Foreskin keratinocyte (primary cell): ENCODE measurements at places on chromosomes 5 and 9. TPM values are rescaled to one million over a fixed set of nuclear protein-coding genes. Genes with fewer than 3 reads are reported as not detected.

DNA sequence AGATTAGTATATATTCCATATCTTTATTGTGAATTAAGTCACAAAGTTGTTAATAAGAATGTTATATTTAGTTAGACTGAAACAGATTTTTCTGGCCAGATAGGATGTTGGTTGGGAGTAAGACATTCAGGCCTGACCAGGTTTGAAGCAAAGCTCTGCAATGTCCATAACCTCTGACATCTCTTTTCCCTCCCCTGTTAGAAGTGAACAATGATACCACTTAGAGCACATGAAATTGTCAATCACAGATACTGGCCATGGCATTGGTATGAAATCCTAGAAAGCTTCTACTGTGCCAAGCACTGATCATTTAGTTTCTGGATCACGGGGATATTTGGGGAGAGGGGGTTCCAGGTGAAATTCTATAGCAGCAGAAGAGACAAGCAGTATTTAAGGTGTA lies 1455.1 kb upstream of the CDH9 start:
- no peak for DNase-seq

- no peak for DNase-seq
Measured at GRCh38 chr5:136724161-136724560, 358.8 kb upstream of the TRPC7 start.

DNA sequence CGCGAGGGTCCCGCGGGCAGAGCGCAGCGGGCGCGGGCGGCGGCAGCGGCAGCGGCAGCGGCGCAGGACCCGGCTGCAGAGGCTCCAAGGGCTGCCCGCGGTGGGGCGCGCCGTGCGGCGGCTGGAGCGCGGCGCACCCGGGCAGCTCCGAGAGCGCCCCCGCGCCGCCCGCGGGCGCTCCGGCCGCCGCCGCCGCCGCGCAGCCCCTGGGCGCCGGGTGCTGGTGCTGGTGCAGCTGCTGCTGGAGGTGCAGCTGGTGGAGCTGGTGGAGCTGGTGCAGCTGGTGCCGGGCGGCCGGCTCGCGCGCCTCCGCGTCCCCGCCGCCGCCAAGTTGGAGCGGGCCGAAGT lies 644 bp downstream of the IER5L start:
- no peak for DNase-seq

DNA sequence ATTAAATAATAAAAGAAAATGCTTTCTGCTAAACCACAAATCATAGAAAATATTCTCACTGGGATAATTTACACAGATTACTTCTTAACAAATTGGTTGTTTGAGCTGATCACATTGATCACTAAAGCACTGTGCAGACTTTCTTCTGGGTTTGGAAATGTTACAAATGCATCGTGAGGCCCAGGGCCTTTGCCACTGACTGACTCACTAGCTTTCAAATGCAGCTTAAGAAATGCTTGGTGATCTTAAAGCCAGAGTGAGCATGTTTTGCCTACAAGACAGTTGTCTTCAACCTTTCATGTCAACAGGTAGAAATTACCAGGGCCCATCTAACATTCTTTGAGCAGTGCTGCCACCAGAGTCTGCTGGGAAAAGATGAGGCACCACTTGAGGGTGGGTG lies 252.3 kb upstream of the ADRA1B start:
- no peak for DNase-seq

DNA sequence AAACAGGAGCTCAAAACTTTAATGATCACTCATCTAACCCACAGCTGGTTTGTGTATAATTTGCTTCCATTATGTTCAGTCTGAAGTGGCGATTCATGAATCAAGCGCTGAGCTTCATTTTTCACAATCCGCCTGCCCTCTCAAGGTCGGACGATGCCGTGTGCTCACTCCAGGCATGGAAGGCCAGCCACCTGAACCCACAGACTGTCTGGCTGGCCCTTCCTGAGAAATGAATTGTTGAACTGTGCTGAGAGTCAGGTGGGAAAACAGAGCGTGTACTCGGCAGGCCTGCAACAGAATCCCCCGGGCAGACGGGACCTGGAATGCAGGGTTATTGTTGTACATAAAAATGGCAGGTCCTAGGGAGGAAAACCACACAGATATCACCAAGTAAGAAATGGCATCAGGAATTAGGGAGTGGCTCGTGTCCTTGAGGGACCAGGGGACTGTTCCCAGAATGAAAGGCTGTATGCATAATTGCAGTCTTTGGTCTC lies 375.7 kb downstream of the IRX2 start:
- DNase-seq = no peak

- DNase-seq = no peak
Measured at GRCh38 chr5:89065919-89066318, 182.9 kb upstream of the MEF2C start.

- peak; percentile 49 for DNase-seq
Measured at GRCh38 chr9:21873540-21874221, 71.2 kb downstream of the MTAP start.

GRCh38 chr5:102959055-102959454 lies 160.9 kb downstream of the GIN1 start:
- peak; percentile 78 for DNase-seq

GRCh38 chr5:136028090-136028489 lies 698 bp upstream of the TGFBI start:
- no peak for DNase-seq

DNA sequence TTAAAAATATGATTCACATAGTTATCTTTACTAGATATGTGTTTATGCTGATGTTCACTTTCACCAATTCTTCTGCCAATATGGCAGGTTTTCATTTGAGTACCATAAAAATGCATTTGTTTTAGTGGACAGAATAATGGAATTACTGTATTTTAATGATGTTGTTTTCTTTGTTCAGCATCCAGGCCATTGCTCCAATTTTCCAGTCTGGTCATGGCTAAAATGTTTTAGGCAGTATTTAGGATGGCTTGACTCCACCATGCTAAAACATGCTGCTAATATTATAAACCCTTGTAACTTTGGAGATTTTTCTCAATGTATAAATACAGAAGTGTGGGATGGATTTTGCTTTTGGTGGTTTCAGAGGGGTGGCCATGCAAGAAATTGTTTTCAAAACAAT lies 273.0 kb upstream of the RPS23 start:
- no peak for DNase-seq

GRCh38 chr9:116713271-116713670 lies 26.2 kb downstream of the TRIM32 start:
- DNase-seq = no peak

- DNase-seq = no peak
Measured at GRCh38 chr9:86790805-86791204, 156.5 kb downstream of the GAS1 start.

GRCh38 chr9:87350915-87351314 lies 146.8 kb upstream of the DAPK1 start:
- no peak for DNase-seq

DNA sequence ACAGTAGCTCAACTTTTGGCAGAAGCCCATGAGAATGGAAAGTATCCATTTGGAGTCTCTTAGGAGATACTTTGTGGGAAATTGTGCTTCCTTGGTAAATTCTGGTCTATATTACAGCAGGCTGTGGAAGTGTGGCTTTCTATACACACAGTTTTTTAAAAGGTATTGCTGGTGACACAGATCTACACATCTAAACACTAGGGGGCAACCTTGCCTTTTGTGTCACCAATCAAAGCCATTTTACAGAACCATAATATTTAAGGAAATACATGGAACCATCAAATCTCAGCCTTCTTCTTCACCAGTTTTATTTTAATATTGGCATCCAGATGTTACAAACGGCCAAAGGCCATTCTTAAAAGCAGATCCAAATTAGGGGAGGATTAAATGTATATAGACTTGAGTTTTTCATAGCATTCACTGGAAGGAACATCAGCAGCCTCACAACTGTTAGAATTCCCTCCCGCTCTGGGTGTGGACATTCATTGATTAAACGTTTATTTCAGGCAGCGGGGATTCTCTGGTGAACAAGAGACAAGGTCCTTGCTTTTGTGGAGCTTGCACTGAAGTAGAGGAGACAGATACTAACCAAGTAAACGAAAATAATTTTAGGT lies 132.4 kb upstream of the EPB41L4A start:
- peak; percentile 36 for DNase-seq

GRCh38 chr5:38104497-38105230 lies 153.7 kb upstream of the EGFLAM start:
- DNase-seq = no peak

GRCh38 chr5:99122976-99123375 lies 194.2 kb upstream of the CHD1 start:
- peak; percentile 57 for DNase-seq

- DNase-seq = no peak
Measured at GRCh38 chr5:164636456-164636855, 1131.0 kb downstream of the MAT2B start.

- DNase-seq = no peak
Measured at GRCh38 chr9:85501456-85501855, 240.3 kb downstream of the AGTPBP1 start.

DNA sequence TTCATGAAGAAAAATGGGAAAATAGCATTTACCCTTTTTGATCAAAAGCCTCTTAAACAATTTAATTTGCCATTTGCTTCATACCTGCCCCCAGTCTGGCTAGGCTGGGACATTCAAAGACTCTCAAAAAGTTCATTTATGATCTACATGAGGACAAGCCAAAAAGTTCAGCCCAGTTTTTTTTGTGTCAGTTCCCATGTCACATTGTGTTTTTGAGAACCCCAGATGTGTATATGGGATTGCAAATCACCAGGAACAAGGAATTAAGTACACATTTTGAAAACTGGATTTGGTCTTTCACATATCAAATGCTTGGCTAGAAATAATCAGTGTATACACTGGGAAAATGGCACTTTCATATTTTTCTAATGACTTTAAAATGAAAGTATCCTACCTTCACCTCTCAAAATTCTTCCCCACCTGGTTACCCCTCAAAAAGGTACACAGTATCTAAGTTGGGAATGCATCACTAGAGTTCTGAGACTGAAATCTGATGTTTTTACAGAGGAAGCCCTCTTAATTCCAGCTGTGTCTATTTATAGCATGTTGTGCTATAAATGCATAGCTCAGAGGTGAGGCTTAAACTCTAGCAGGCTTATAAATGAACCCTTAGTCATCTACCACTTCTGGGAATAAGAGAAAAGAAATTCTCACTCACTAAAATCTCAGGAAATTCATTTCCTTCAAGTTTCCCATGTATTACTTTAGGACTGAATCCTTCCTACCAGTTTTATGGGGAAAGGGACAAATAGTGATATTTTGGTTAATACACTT lies 9.3 kb downstream of the STOM start:
- peak; percentile 66 for DNase-seq

DNA sequence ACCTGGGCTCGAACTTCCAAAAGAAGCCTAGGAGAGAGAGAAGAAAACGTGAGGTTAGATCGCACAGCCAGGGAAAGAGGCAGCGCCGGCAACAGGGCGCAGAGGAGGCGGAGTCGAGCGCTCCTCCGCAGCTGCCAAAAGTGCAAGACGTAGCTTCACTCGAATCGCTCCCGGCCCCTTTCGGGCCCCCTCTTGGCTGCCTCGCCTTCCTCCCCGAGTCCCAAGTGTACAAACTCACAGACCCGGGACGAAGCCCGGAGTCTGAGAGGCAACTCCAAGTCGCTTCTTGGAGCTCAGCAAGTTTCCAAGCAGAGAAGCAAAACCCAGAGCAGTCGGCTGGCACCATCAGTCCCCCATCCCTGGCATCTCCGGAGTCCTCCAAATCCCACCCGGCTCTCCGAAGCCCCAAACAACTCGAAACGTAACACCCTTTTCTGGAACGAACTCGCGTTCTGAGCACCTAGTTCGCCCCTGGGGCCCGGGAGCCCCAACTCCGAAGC lies 1.2 kb downstream of the MIER3 start:
- peak; percentile 51 for DNase-seq

GRCh38 chr5:115271295-115272050 lies 8.8 kb upstream of the PGGT1B start:
- no peak for DNase-seq

DNA sequence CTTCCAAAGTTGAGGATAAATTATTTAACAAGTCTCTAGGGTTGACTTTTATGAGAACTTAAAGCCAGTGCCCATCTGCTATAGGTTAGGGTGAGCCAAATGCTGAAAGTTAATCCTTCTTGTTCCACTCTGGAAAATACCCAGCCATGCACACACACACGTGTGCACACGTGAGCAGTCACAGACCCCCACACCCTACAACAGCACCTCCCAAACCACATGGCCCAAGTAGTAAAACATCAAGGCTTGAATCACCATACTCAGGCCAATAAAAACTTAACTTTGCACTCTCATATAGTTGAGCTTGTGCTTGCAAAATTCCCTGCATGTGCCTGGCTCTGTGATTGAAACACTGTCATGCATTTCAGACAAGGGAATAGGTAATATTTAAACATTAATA lies 467.6 kb downstream of the ARHGEF28 start:
- DNase-seq = no peak

DNA sequence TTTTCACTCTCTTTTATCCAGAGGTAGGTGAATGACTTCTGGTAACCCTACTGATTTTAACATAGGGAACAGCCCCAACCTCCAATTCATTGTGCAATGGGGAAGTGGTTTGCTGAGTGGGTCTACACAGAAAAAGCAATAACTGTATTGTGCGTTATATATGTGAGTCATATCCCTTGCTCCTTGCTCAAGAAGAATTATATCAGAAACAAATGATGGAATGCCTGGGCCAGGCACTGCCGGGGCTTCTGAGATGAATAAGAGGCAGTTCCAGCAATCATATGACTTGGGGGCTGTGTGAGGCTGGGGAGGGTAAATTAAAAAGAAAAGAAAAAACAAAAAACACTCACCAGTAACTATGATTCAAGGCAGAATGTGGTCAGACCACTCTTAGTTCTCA lies 79.2 kb upstream of the ABCA1 start:
- DNase-seq = peak; percentile 72

DNA sequence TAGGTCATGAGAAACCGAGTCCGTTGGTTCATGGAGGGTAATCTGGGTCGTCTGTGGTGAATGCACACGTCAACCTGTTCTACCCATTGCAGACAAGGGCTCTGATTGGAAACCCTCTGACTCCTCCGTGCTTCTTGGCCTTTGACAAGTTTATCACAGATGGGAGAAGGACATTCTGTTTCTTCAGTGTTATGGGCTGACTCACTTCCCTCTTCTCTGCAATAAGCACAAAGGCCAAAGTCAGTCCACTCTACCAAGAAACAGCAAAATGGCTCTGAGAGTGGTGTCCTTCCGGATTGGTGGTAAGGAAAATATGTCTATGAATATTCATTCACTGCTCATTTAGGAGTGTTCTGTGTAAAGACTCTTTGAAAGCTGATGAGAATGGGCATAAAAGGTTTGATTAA lies 89.3 kb downstream of the FEM1C start:
- DNase-seq = no peak

GRCh38 chr9:68867066-68867465 lies 146.8 kb downstream of the PRKACG start:
- DNase-seq = no peak

GRCh38 chr5:122035913-122036312 lies 42.1 kb downstream of the LOX start:
- no peak for DNase-seq

The ANKRD34B gene
- total RNA-seq = not detected in 2 replicates

The SMAD5 gene
- 44.0 and 46.0 TPM in 2 replicates for total RNA-seq

The CER1 gene
- not detected in 2 replicates for total RNA-seq

The TAF11L5 gene
- not detected in 2 replicates for total RNA-seq

The ATP6V0E1 gene
- total RNA-seq = 136 and 157 TPM in 2 replicates

The PCDHGC5 gene
- total RNA-seq = 0.42 and 1.5 TPM in 2 replicates

The PCDHB4 gene
- not detected in 2 replicates for total RNA-seq

The PCDHGA11 gene
- total RNA-seq = 1.7 and 2.7 TPM in 2 replicates

The IFNE gene
- total RNA-seq = 1.4 and 1.9 TPM in 2 replicates

The ZDHHC11 gene
- total RNA-seq = 0.67 and 1.7 TPM in 2 replicates

The N4BP3 gene
- total RNA-seq = 3.6 TPM in 2 replicates
